ENCODE measurements at places on chromosomes 7 and 10.

DNA sequence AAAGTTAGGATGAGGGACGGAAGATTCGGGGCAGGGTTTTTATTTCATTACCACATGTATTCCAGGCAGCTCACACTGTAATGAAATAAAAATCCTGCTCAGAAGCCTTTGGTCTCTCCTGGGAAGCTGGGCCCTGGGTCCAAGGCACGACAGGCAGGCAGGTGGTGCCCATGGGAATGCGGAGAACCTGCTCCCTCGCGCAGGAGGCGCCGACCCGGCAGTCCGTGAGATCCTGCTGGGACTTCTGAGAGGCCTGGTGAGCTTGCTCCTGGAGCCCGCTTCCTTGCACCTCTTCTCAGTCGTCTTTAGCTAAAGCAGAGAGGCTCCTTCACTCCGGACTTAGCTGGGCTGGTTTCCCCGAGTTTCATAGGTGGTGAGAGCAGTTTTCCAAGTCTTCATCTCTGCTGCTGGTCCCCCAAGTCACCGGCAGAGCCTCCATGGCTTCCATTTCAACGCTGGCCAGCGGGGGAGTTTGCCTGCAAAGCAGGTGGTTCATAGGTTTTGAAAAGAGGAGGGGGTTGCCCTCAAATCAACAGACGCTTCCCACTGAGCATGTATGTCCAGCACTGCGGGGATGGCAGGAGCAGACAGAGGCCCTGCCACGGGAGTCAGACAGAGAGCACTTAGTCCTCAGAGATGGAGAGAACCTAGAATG is 24.5 kb downstream of the IL15RA start:
- DNase-seq, result no peak

DNA sequence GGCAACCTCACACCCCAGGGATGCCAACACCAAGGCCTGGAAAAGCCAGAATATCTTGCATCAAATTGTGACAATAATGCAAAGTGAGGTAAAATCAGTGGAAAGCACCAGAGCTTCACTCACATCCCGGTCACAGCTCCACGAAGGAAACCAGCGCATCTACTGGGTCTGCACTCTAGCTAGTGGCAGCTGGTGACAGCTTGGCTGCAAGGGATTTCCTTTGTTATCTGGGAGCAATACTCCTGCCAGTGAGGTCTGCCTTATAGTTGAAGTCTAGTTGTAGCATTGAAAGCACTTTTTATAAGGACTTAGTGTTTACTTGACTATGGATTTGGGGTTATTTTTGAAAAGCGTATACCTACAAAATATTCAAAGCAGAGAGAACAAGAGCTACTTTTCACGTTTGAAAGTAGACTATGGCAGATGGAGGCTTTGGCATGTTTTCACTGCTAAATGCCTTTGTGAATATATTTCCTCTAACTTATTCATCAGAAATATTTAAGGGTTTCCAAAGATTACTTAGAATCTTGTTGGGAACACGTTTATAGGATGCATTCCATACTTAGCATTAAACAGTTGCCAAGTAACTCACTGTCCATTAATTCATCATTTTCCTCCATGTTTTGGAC is 26.1 kb downstream of the WDFY4 start:
- no peak for DNase-seq

GRCh38 chr10:61197057-61197456 is 253.1 kb upstream of the RHOBTB1 start:
- no peak for DNase-seq

DNA sequence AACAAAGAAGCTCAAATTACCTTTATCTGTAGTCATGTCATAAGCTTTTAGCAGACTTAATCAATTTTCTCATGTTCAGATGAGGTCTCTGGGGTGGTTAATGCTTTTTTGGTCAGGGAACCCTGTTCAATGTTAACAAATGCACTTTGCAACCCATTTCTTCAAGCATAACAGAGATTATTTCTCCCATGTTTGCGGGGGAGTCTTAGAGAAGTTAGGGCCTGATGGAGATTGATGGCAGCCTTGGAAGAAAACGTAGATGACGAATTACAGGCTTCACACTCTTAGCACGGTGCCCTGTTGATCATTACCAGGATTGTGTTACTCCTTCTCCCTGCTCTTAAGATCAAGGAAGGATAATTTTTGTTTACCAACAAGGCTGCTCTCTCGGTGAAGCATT is 76.4 kb downstream of the AGMO start:
- DNase-seq, result no peak
